Large intestine (tissue), 12 donors: ENCODE measurements at places on chromosomes 12 and 14. TPM values are rescaled to one million over a fixed set of nuclear protein-coding genes. Genes with fewer than 3 reads are reported as not detected.

Gene TCL1B
- 0.03 TPM for polyA plus RNA-seq

Gene KERA
- polyA plus RNA-seq = 0.22 TPM

Gene KRT78
- not detected for polyA plus RNA-seq

GRCh38 chr14:89630101-89630829, 213.2 kb upstream of the FOXN3 start:
- no peak overlapping the region for H3K27ac ChIP-seq
- no peaks in the 10 kb centered on the region for H3K36me3 ChIP-seq
- H3K4me3 ChIP-seq = no peak overlapping the region
- no peaks in the 10 kb centered on the region for H3K27me3 ChIP-seq
- peaks cover 4% of the 10 kb centered on the region for H3K4me1 ChIP-seq

GRCh38 chr12:71014180-71014785, 93.7 kb upstream of the PTPRR start:
- H3K27me3 ChIP-seq = no peaks in the 10 kb centered on the region
- H3K27ac ChIP-seq = no peak overlapping the region
- no peaks in the 10 kb centered on the region for H3K36me3 ChIP-seq
- H3K4me3 ChIP-seq = no peak overlapping the region
- peak; percentile 48 for DNase-seq

GRCh38 chr12:62252576-62252975, 7.6 kb upstream of the USP15 start:
- H3K4me1 ChIP-seq = peaks cover 4% of the 10 kb centered on the region
- no peaks in the 10 kb centered on the region for H3K27me3 ChIP-seq
- no peaks in the 10 kb centered on the region for H3K36me3 ChIP-seq
